ENCODE measurements at places on chromosomes 2 and 18. TPM values are rescaled to one million over a fixed set of nuclear protein-coding genes. Genes with fewer than 3 reads are reported as not detected.

IGFBP2 gene
- 313 TPM for total RNA-seq

- no peak overlapping the region for H3K27ac ChIP-seq
- H3K36me3 ChIP-seq, result no peaks in the 10 kb centered on the region
- H3K4me3 ChIP-seq, result no peak overlapping the region
Measured at GRCh38 chr18:37570336-37570930, 4.8 kb upstream of the CELF4 start.

DNA sequence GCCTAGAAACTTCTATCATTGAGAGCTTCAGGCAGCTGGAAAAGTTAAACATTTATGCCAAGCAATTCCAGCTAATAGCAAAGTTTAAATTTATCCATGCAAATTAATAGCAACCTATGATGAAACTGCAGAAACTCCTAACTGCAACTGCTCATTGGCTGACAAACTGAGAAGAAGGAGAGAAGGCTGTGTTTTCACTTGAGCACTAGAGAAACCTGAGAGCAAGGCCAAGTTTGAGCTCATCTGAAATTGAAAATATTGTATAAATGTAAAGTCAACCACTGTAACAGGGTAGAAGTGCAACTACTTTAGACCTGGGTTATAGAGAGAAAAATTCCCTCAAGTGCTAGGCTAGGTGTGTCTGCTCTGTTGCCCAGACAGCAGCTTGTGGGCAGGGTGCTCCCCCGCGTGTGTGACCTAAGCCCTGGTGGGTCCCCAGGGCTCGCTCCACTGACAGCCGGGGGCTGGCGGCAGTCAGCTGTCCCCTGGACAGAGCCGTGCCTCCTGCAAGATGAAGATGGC is 50.2 kb downstream of the CABYR start:
- H3K27ac ChIP-seq, result no peak overlapping the region
- peaks cover 2% of the 10 kb centered on the region for H3K4me1 ChIP-seq
- H3K4me3 ChIP-seq, result no peak overlapping the region
- H3K36me3 ChIP-seq, result no peaks in the 10 kb centered on the region
- no peaks in the 10 kb centered on the region for H3K27me3 ChIP-seq

- no peak overlapping the region for H3K4me3 ChIP-seq
- H3K27ac ChIP-seq, result no peak overlapping the region
- H3K27me3 ChIP-seq, result no peaks in the 10 kb centered on the region
- no peaks in the 10 kb centered on the region for H3K36me3 ChIP-seq
- DNase-seq, result no peak
- no peaks in the 10 kb centered on the region for H3K4me1 ChIP-seq
Measured at GRCh38 chr2:3168230-3168891, 209.3 kb downstream of the EIPR1 start.

AKAIN1 gene
- not detected for total RNA-seq

- H3K4me3 ChIP-seq, result no peak overlapping the region
- peaks cover 8% of the 10 kb centered on the region for H3K4me1 ChIP-seq
- no peaks in the 10 kb centered on the region for H3K27me3 ChIP-seq
- H3K27ac ChIP-seq, result no peak overlapping the region
Measured at GRCh38 chr2:174397773-174398172, 2.2 kb downstream of the SCRN3 start.

ZNF2 gene
- total RNA-seq, result 6.9 TPM

DGUOK gene
- 57.4 TPM for total RNA-seq

RTP5 gene
- not detected for total RNA-seq

HOXD10 gene
- 1.0 TPM for total RNA-seq

DNA sequence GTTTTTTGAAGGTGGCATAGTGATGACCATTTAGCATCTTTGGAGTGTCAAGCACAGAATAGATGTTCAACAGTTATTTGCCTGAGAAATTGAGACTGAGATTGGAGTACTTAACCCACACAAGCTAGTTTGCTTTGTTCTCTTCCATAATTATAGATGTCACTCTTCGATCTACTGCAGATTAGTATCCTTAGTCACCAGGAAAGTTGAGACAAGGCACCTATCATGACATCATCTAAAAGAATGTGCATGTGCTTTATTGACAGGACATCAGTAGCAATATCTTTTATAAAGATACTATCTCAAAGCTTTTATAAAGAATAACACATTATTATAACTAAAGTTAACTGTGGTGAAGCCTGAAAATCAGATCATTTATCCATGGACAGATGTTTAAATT is 6.4 kb downstream of the VRK2 start:
- DNase-seq, result no peak
- no peaks in the 10 kb centered on the region for H3K36me3 ChIP-seq
- H3K27me3 ChIP-seq, result no peaks in the 10 kb centered on the region
- H3K27ac ChIP-seq, result no peak overlapping the region

DNA sequence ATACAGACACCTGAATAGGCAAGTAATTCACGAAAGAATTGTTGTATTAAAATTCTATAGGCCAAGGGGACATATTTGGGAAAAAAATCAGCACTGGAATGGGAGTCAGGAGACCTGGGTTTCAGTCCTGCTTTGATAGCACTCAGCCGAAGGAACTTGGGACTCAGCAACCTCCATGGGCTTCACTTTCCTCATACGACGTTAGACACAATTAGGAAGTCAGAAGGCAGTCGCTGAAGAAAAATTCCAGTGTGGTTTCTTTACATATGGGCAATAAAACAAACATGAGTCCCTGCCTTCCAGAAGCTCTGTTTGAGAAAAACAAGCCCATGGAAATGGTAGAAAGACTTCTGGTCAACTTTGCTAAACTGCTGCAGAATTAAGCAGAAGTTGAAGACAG is 15.1 kb upstream of the CYRIA start:
- H3K27me3 ChIP-seq, result no peaks in the 10 kb centered on the region
- DNase-seq, result no peak
- no peak overlapping the region for H3K27ac ChIP-seq
- no peaks in the 10 kb centered on the region for H3K4me1 ChIP-seq

- H3K4me3 ChIP-seq, result no peak overlapping the region
- H3K27ac ChIP-seq, result no peak overlapping the region
- no peak for DNase-seq
- no peaks in the 10 kb centered on the region for H3K27me3 ChIP-seq
- no peaks in the 10 kb centered on the region for H3K36me3 ChIP-seq
Measured at GRCh38 chr2:172462849-172463381, 35.5 kb downstream of the ITGA6 start.

DNA sequence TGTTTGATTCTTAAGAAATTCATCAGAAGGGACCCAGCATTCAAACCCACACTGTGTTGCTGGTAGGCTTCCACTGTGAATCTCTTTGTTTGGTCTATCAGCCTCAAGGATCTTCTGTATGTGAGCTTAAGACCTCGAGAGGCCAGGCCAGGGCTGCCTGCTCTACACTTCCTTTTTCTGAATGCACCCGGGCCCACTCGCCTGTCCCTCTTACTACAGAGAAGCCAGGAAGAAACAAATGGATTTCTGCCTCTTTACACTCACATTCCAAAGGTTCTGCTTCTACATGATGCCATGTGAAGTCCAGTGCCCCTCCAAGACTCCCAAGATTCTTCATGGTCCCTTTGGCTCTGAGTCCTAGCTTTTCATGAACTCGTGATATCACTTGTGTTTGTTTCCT is 25.4 kb upstream of the MRPL19 start:
- H3K27ac ChIP-seq, result no peak overlapping the region
- no peak for DNase-seq
- H3K36me3 ChIP-seq, result no peaks in the 10 kb centered on the region

PREPL gene
- total RNA-seq, result 55.9 TPM

GRCh38 chr2:240397924-240398645 is 37.4 kb upstream of the GPC1 start:
- H3K27me3 ChIP-seq, result no peaks in the 10 kb centered on the region
- H3K36me3 ChIP-seq, result no peaks in the 10 kb centered on the region
- H3K27ac ChIP-seq, result no peak overlapping the region
- H3K4me3 ChIP-seq, result no peak overlapping the region

DSG1 gene
- not detected for total RNA-seq

- no peaks in the 10 kb centered on the region for H3K27me3 ChIP-seq
- no peak overlapping the region for H3K27ac ChIP-seq
- no peak overlapping the region for H3K4me3 ChIP-seq
- no peak for DNase-seq
- no peaks in the 10 kb centered on the region for H3K4me1 ChIP-seq
- H3K36me3 ChIP-seq, result no peaks in the 10 kb centered on the region
Measured at GRCh38 chr2:225993430-225993829, 593.9 kb downstream of the NYAP2 start.

GLI2 gene
- total RNA-seq, result 6.9 TPM

FSIP2 gene
- total RNA-seq, result 1.0 TPM

B4GALT6 gene
- total RNA-seq, result 3.9 TPM

- H3K36me3 ChIP-seq, result no peaks in the 10 kb centered on the region
- no peak overlapping the region for H3K4me3 ChIP-seq
- no peaks in the 10 kb centered on the region for H3K4me1 ChIP-seq
- no peak for DNase-seq
Measured at GRCh38 chr2:137842430-137842829, 121.8 kb upstream of the HNMT start.

Measured in ovary (tissue), 10 donors.